ENCODE measurements at places on chromosomes 2 and 18.

DNA sequence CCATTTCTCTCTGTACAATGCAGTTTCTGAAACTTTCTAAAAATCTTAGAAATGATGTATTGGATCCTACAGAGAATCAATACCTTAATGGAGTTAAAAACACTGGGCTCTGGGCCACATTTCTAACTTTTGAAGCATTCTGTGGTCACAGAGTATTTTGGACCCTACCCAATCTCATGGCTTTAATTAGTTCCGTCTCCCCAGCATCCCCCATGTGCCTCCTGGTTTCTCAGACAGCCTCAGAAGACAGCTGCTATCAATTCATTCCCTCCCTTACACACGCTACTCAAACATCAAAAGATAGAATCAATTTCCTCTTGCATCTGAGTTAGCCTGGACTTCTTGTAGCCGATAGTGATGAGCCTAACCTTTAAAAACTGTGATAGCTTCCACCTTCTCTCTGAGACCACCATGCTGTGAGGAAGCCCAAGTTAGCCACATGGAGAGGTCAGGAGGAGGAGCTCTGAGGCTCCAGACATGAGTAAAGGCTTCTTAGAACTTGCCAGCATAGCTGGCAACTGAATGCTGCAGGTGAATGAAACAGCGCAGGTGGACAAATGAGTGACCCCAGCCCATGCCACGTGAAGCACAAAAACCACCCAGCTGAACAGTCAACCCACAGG is 10.4 kb downstream of the ADCY3 start:
- DNase-seq, result no peak

GRCh38 chr2:222313816-222314215 is 15.0 kb upstream of the PAX3 start:
- DNase-seq, result no peak

DNA sequence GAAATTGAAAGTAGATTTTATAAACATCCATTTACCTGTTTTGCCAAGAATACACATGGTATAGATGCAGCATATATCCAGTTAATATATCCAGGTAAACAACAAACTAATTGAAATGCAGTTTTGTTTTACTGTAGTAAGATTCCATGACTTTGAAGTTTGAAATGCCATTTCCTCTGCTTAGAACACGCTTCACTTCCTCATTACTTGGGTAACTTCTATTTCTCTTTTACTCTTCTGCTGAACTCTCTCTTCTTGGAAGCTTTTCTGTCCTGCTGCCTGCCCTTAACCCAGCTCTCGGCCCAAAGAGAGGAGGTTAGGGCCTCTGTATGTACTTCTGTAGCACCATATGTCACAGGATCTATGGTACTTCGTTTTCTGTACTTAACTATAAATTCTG is 14.1 kb upstream of the IL1RL2 start:
- no peak for DNase-seq

DNA sequence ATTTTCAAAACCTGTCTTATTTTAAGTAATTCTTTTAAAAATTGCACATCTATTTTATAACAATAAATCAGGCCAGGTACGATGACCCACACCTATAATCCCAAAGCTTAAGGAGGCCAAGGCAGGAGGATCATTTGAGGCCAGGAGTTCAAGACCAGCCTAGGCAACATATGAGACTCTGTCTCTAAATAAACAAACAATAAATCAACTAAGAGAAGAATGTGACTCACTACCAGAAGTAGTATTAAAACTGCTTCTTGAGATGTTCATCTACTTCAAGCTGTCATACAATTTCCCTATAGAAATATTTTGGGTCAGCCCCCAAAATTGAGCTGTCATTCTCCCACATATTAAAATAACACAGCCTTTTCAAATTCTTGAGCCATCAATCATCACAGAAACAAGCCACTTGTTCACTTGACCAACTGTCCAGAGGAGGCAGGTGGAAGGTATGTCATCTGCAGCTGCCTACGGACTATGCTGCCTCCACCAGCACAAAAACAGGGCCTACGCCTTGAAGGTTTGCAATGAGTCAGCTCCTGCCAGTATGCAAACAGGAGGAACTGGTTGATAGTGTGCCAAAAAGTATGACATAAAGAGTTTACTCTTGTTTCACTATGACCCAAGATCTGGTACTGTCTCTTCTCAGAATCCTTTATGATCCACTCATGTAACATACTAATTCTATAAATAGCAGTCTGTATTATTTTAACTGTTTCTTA is 33.6 kb downstream of the KIDINS220 start:
- no peak for DNase-seq

DNA sequence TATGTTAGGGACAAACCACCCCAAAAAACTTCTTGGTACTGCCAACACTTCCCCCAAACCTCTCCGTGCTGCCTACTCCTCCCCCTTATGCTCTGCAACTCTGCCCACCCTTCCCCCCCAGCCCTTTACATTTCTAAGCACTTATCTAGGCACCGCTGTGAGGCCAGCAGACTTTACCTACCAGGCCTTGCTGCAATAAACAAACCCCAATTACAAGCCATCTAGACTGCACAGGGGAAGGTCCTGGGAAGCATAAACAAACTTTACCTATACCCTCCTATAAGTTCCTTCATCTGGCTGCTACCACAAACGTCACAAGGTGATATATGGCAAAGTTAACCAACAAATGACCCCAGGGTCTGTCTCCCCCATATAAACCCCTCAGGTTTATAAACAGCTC is 259.4 kb upstream of the GULP1 start:
- DNase-seq, result no peak

DNA sequence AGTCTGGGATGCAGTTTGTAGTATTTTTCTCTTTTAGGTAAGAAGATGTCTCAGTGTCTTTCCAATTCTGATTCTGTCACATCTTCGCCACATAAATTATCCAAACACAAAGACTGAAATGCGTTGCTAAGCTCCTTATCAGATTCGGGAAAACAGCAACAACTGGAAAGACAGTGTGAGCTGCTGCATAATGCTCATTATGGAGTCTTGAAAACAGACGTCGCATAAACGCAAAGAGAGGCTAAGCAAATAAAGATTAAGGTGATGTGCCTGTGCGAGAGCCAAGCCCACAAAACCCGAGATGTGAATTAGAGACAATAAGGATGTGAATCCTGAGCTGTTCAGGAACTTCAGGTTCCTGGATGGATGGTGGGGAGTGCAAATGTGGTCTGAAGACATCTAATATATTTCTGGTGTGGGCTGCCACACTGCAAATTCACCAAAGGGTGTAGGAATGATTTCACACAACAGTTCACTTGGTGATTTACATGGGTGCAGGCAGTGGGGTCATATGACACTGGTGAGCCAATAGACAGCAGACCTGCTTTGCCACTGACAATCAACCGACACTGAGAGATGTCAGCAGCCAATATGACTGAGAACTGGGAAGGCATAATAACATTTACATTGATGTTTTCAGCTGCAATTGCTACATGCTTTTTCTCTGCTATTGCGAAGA is 195.8 kb downstream of the MTX2 start:
- DNase-seq, result no peak

DNA sequence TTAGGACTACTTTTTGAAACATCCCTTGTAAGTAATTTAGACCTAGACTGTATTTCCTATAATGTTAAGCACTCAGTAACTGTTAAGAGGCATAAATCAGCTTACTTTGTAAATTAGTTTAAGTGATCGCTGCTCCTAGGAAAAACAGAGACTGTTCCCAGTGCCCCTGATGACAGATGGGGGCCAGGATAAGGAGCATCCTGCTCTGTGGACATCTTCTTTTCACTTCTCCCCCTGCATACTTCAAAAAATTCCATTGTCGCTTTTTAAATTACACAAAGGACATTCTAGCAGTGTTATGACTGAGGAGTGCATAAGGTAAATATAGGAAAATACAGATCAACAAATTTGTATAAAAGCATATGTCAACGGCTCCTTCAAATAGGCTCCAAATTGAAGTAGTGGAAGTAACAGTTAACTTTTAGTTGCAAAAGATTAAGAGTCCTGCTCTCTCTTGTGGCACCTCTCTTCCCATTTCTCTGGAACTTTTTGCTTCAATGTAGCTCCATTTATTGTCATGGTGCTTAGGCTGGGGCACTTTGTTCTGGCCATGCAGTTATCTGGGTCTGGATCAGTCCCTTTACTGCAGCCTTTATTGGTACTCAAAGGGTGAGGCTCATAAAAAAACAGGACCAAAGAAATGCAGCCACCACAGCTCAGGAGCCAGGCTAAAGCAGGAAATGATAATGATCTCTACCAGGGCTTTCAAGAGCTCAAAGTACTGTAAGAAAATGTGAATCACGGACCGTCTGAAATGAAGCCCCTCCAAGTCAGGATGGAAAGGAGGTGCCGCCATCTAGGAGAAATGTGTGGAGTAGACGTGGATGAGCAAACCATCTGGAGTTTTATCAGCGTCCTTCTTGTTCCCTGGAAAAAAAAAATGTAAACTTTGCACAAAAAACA is 162.1 kb upstream of the ZNF516 start:
- DNase-seq, result no peak

DNA sequence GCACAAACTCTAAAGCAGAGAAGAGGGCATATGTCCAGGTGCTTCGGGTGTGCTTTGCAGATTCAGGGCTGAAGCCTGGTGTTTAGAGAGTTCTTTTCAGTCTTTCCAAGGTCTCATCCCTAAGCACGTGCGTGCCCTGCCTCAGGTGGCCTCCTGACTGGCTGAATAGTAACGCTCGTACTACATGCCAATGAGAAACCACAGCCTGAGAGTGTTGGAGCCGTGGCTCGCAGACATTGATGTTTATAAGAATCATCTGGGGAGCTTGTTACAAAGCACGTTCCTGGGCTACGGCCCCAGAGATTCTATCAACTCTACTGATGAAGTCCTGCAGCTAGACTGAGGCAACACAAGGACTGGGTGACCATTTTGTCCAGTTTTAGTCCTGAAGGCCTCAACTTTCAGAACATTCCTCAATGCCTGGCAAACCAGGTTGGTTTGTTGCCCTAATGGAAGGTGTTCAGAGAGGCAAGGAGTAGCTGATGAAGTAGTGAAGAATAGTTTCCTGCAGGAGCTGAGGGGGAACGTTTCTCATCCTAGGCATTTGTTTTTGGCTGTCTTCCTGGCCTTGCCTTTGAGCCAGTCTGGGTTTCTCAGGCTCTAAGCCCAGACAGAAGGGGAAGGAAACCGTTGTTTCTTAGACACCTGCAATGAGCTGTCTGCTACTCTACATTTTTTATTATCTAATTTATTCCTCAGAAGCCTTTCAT is 31.5 kb upstream of the HAAO start:
- no peak for DNase-seq

DNA sequence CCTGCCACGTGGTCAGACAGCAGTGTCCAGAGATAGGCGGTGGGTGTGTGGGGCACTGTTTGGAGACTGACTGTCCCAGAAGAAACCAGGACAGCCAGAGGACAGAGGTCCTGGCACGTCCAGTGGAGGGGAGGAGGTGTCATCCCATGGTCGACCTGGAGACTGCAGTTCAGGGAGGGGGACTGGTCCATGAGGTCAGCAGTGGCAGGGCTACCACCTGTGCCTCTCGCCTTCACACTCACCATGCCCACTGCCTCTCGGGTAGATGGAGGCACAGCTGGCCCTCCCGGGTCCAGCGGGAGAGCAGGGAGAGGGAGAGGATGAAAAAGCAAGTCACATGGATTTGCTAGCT is 53.9 kb downstream of the INHBB start:
- DNase-seq, result no peak

- no peak for DNase-seq
These were observed 745.9 kb upstream of the SLC8A1 start for GRCh38 chr2:41197781-41198180.

GRCh38 chr2:54382601-54383000 is 73.5 kb upstream of the SPTBN1 start:
- DNase-seq, result no peak

- no peak for DNase-seq
These were observed 356.6 kb downstream of the SPAG16 start for GRCh38 chr2:213640738-213641425.

DNA sequence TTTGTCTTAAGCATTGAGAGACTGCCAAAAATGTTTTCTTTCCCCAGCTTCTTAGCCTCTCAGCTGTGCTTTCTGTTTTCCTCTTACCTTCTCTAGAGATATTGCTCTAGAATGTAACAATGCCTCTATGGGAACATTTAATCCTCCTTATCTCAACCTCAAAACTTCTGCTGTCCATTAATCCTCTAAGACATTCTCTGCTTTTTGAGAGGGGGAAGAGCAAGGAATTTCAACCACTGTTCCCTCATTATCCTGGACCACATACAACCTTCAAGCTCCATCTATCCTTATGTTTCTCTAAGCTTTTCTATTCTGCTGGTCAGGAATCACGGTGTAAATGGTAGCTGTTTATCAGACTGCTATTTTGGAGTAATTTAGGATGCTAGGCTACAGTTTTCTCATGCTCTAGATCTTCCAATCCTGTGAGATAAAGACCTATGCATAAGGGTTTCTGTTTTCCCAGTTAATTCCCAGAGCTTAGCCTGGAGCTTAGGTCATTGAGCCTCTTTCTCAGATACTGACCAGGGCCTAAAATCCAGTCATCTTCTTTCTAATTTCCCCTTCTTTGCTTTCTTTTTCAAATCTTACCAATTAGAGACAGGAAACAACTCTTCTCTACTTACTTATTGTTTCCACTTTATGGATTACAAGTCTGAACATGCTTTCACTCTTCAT is 282.0 kb downstream of the CALCRL start:
- DNase-seq, result no peak

DNA sequence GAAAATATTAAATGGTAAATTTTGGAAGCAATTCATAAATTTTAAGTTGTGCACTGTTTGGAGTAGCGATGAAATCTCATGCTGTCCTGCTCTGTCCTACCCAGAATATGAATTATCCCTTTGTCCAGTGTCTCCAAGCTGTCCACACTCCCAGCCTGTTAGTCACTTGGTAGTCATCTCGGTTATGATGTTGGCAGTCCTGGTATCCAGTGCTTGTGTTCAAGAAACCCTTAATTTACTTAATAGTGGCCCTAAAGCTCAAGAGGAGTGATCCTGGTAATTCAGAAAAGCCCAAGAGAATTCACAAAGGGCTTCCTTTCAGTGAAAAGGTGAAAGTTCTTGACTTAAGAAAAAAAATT is 71.8 kb upstream of the STAM2 start:
- DNase-seq, result no peak

GRCh38 chr2:43397411-43397810 is 171.0 kb upstream of the ZFP36L2 start:
- no peak for DNase-seq

DNA sequence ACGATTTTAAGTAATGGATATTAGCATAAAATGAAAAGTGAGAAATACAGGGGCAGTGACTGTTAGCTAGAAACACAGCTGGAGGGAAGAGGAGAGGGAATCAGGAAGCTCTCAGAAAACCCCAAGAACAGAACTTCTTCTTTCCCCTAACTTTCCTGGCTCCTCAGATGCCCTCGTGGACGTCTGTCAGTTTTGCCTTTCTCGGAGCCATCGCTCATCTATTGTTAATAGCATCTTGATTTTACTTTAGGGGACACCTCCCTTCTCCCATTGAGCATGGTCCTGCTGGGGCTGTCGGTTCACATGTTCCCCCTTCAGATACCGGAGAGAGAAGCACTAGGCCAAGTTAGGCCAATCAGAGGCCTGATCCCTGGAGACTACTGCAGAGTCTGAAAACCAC is 2.3 kb upstream of the PLEK start:
- DNase-seq, result no peak

- DNase-seq, result no peak
These were observed 264.5 kb downstream of the GPD2 start for GRCh38 chr2:156700681-156701080.
